Hypothalamus (tissue), 51 donors: ENCODE measurements at places on chromosomes 6 and 20.

DNA sequence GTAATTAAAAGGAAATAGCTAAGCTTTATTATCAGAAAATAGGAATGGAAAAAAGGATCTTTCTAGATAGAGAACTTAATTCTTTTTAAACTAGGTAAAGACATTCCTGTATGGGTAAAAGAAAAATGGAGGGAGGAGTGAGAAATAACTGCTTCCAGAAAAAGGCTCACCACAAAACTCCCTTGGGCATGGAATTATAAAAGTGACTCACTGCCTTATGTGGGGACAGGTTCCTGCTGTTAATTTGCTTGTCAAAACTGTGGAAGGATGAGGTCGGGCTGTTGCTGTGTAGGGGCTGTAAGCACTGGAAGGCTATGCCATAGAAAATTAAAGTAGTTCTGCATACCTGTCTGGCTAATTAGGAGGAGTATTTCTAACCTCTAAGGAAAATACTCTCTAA is 158.7 kb downstream of the UBE3D start:
- DNase-seq, result no peak

DNA sequence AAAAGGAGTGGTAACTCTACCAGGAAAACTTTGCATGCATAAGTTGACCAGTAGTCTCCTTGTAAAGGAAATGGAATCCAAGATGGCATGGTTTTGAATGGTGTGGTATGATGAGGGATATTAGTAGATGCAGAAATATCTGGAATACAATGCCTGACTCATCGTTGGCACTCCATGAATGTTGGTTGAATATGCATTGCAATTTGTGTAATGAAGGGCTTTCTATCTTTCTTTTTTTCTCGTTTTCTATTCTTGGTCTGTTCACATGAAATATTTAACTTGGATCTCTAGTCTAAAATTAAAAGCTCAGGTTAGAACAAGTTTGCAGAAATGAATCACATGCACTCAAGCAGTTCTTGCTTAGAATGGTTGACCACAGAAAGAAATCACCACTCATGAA is 277.3 kb upstream of the PRND start:
- no peak for DNase-seq

DNA sequence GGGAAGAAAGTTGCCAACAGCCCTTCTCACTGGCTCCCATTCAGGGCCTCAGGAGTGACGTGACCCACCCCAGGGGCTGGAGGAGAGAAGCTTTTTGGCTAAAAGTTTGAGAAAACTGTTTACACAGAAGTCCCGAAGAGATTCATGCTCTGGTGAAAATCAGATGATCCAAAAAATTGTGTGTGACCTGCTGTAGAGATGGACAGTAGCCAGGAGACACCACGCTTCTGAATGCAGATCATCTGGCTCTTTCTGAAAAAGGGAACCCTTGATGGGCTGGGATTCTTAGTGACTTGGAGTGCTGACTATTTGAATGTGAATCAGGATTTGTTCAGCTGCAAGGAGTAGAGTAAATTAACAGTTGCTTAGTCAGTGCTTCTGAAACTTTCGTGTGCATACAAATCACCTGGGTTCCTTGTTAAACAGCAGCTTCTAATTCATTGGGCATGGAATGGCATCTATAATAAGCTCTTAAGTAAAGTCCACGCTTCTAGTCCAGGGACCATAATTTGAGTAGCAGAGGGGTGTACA is 265.1 kb downstream of the PREX1 start:
- DNase-seq, result no peak

- DNase-seq, result no peak
These were observed 32.3 kb upstream of the LGSN start for GRCh38 chr6:63352069-63352543.

- no peak for DNase-seq
These were observed 205.2 kb downstream of the MYLK4 start for GRCh38 chr6:2545383-2546038.

DNA sequence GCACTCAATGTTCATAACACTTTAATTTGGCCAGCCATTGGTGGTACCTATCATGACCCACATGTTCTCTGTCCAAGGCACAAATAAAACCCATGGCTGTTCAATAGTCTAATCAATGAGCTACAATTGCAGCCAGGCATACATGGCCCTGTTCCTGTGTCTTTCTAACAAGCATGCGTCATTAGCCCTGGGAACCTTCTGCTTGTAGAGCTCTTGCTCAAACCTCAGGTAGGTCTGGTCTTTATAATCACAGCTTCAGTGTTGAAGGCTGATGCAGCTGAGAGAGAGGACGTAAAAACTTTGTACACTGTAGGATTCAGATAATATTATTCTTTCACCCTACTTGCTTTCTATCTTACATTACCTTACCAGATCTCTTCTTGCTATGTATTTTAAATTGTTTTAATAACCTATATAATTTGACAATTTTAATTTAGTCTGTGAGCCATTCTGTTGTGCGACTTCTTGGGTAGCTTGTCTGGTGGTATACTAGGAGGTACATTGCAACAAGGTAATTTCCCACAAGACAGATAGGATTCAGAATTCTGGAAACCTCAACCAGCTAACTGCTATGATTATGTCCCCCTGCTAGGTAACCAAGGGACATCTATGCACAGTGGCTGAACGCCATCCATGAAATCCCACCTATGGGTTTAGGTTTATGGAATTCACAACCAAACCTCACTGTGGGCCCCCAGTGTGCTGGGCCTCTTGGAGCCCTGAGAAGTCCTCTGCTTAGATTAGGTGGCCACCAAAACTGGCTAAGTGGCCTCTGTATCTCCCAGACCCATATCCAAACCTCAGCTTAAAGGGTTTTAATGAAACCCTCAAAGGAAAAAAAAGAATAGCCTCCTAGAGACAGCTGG is 55.4 kb upstream of the RIPOR2 start:
- DNase-seq, result no peak

DNA sequence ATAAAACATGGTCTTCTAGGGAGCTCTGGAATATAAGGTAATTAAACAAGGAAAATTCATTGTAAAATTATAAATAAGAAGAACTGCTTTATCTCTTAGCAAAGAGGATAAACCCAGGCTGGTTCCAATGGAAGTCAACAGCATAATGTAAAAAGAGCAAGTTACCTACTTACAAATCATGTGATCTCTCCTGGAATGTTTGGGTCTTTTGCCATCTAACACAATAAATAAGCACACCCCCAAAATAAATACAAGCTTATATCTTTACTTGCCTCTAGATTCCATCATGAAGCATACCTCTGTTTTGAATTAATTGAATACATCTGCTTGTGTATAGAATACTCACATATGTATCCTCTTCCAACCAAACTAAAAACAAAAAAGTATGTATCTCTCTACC is 2.5 kb upstream of the PHACTR1 start:
- no peak for DNase-seq

- no peak for DNase-seq
These were observed 18.0 kb downstream of the NUDT3 start for GRCh38 chr6:34374508-34374907.

DNA sequence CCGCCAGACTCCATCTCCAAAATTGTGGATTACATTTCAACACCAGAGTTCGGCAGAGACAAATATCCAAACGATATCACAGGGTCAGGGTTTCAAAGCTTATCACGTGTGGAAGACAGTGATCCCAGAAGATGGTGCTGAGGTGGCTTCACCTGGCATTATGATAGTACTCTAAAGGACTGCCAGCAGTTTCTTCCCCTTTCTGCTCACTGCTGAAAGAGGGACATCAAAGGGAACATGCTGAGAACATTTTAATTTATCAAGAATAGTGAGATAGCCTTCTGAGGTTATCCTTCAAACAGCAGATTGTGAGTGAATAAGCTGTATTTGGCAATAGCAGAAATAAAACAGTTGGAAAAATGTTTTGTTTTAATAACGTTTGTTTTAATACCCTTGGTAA is 79.7 kb downstream of the FIG4 start:
- DNase-seq, result no peak

DNA sequence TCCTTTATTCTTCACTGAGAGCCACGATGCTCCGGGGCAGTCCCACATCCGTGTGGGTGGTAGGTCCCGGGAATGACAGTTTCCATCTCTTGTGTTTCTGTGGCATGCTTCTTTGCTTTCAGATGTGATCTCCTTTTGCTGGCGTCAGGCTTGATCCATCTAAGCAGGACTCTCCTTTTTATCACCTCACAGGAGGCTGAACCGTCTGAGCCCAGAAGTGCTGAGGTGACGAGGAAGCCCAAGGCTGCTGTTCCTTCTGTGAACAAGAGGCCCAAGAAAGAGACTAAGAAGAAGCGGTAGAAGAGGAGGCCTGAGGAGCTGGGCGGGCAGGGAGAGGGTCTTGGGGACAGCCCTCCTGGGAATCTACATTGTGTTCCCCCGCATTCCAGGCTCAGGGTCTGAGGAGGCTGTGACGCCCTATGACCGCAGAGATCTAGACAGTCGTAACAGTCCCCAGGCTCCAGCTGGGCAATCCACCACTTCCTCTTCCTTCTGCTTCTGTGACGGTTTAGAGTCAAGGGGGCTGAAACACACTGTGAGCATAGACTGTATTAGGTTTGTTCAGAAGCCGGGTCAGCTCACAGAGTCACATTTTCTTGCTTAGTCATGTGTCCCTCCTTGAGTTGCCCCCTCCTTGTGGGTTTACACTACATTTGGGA is 26.8 kb downstream of the MANBAL start:
- no peak for DNase-seq

DNA sequence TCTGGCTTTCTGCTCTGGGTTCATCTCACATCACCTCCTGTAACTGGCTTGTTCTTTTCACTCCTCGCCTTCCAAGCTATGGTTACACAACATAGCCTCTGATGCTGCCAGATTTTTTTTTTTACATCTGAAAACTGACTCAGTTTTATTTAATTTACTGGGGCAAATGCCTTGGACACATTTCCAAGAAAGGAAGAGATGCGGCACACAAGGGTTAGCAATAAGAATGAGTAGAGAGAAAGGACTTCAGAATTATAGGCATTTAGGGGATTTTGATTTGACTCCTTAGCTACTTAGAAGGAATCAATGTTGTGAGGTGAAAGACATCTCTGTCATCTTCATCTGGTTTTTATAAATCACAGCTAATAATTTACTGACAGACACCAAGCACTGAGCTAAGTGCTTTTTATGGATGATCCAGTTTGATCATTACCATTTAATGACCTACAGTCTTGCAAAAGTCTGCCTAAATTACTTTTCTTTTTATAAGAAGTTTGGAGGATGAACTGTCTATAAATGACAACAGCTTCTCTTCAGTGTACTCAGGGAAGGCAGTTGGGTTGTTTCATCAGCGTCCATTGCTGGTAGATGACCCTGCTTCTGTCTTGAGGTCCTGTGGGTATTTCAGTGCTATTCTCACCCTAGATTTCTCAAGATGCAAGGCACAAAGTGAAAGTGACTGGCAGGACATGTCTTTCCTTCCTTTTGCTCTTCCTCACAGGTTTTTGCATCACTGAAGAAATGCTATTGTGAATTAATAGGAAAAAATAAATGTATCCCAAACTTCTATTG is 31.1 kb downstream of the LAMA4 start:
- no peak for DNase-seq

DNA sequence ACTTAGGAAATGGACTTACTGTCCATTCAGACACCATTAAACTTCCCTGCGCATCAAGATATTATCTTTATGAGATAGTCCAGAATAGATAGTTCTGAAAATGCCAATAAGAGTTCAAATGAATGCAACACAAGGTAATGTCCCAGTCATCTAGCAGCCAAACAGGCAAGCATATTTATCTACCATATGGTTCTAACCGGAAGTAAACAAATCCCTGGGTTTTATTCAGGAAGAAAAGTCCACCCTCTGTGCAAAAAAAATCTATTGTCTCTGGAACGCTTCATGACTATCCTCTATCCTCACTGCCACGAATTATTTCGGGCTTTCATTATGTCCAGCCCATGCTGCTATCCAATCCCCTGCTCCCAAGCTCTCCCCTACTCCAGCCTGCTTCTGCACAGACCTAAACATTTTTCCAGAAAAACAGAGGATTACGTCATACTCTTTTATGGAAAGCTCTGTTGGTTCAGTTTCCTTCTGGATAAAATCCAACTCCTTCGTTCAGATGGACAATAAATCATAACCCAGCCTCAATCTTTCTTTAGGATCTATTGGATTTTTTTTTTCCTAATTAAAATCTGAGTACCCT is 11.4 kb downstream of the PPIL6 start:
- DNase-seq, result no peak

DNA sequence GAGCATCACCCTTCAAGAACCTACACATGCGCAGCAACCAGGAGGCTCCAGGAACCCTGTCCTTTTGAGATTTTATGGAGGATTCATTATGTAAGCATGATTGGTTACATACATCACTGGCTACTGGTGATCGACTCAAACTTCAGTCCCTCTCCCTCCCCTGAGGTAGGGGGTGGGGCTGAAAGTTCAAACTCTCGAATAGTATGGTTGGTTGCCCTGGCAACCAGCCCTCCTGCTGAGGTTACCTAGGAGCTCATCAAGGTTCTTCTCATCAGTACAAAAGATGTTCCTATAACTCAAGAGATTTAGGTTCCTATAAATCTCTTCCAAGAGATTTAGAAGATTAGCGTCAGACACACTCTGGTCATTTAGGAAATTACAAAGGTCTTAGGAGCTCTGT is 21.9 kb upstream of the ZSCAN9 start:
- no peak for DNase-seq

DNA sequence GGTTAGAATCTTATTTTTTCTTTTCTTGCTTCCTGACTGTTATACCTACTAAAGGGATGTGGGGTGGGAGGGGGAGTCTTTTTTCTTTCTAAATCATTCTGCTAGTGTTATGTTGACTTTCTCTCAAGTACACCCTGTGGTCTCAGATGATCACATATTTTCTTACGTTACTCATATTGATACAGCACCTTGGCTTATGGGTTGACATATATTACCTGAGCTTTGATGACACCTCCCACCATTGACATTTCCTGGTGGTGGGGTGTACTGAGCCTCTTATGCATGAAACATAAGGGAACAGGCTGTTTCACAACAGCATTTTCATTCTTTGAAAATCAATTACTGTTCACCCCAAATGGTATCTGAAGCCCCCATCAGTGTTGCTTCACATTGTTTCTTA is 169.8 kb downstream of the MMS22L start:
- no peak for DNase-seq

DNA sequence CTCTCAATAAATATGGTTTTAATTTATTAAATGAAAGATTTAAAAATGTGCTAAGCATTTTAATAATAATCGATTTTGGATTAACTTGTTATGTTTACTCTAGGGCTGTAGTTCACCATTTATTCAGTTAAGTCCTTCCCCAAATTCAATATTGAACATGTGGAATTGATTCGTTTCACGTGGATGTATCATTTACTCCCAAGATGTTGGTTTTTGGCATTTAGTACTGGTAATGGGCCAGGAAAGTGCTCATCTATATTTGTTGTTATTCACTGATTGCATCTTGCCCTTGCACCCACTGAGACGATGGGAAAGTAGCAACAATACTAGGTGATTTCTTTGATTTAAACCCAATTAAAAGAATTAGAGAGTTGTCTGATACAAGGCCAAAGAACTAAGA is 97.1 kb downstream of the ESR1 start:
- DNase-seq, result no peak

GRCh38 chr6:117561128-117561527 is 41.2 kb downstream of the GOPC start:
- no peak for DNase-seq

- no peak for DNase-seq
These were observed 10.5 kb downstream of the C6orf118 start for GRCh38 chr6:165298875-165299274.
